MV-4-11 (cell line): ENCODE measurements at places on chromosomes 6 and 20.

DNA sequence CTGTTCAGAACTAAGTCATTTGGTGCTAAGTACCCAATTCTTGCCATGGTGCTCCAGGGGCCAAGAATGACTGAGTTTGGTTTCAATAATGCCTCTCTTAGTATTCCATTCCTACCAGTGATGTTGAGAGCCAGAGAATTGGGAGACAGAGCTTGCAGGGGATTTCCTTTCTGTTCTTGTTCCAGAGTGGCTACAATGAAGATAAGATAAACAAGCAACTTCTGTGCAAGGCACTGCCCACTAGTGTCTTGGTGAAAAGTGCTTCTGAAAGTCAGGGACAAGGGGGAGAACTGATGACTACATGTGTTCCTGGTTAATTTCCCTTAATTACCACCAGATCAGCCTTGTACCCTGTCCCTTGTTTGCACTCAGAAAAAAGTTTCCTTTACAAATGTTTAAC is 421.6 kb downstream of the BCKDHB start:
- no peak for DNase-seq

DNA sequence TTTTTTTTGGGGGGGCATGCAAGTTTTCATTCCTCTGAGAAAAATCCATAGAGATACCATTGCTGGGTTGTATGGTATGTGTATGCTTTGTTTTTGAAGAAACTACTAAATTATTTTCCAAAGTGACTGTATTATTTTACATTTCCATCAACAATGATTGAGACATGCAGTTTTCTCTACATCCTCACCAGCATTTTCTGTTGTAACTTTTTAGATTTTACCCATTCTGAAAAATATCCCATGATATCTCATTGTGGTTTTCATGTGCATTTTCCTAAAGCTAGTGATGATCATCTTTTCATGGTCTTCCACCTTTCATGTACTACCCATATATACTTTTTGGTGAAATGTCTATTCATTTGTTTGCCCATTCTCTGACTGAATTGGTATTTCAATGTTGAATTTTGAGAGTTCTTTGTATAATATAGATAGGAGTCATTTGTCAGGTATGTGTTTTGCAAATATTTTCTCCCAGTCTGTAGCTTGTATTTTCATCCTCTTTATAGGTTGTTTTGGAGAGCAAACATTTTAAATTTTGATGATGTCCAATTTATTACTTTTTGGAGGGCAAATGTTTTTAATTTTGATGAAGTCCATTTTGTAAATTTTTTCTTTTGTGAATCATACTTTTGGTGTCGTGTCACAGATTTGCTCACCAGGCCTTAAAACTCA is 827.5 kb upstream of the CITED2 start:
- no peak for DNase-seq

- no peak for DNase-seq
These were observed 11.1 kb downstream of the ADTRP start for GRCh38 chr6:11767458-11767857.

DNA sequence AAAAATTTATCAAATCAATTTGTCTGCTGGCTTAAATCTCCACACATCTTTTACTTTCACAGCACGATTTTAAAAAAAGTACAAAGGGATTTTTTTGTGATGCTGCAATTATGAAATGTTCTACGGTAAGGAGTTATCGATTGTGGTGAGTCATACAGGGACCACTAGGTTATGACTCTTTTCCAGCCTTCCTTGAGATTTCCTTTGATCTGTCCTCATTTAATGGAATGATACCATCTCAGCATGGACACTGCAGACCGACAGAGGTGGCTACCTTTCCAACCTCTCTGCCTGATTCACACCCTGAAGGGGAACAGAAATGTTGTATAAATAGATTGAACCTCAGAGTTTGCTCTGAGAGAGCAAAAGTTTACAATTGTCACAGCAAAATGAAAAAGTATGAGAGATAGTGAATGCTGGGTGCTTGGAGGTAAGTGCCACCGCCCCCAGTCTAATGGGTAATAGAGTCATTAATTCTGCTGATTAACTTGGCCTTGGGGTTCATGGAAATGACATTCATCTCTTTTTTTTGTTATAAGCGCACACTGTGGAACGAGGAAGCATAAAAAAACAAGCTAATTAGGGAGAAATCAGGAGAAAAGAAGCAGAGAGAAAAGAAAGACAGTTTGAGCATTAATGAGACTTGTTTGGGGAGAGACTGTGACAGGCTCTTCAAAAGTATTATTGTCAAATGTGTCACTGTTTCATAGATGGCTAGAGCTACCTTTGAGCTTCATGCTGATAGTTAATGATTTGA is 306.0 kb downstream of the RNF144B start:
- DNase-seq = no peak

DNA sequence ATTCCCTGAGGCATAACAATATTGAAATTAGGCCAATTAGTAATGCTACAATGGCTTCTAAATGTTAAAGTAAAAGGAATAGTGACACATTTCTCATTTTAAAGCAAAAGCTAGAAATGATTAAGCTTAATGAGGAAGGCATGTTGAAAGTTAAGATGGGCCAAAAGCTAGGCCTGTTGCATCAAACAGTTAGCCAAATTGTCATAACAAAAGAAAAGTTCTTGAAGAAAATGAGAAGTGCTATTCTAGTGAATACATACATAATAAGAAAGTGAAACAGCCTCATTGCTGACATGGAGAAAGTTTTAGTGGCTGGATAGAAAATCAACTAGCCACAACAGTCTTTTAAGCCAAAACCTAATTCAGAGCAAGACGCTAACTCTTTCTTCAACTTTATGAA is 12.9 kb downstream of the OR2A4 start:
- peak; percentile 85 for DNase-seq

GRCh38 chr6:40668203-40668602 is 81.0 kb upstream of the LRFN2 start:
- DNase-seq = no peak

DNA sequence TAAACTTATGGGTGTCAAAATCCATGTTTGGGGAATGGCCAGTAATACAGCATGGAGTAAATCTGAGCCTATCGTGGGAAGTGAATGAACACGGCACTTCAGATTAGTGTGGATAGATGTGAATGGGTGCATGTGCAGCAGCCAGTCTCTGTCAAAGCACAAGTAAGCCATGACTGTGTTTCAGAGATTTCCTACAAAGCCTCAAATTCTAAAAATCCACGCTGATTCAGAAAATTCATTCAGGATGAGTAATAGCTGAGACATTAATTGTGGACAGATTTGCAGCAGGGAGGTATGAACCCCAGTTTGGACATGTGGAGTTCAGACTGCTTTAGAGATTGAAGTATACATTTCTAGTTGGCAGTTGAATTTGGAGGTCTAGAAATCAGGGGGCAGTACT is 115.1 kb downstream of the QKI start:
- no peak for DNase-seq

DNA sequence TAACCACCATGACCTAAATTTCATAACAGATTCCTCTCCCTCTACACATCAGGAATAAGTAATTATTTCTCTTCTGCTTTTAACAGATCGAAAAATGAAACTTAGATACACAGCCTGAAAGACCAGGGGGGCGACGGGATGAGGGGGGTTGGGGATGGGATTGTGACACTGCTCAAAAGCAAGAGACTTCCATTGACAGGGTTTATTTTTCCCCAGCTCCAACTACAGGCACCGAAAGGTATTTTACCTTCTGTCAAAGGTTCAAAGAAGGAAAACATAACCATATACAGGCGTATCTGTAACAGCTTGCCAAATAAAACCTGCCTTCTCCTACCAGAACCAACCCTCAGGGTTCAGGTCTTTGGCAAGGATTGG is 1.3 kb downstream of the EPHA7 start:
- no peak for DNase-seq

DNA sequence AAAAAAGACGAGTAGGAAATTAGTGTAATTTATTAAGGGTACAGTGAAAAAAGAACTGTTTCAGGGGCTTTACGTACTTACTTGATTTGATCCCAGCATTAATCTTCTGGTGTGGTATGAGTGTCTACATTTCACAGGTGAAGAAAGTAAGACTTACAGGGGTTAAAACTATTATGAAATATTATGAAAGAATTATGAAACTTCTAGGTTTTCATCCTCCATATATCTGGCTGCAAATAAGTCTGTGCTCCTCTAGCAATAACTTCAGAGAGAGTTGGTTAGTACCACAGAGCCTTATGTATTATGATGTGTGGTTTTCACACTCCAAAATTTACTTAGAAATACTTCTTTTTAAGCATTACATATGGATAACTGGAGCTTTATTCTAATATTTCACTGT is 41.9 kb downstream of the ZFAND3 start:
- peak; percentile 13 for DNase-seq

GRCh38 chr6:113511100-113511499 is 346.0 kb upstream of the MARCKS start:
- DNase-seq = no peak

GRCh38 chr6:14310960-14311359 is 193.4 kb downstream of the CD83 start:
- no peak for DNase-seq

DNA sequence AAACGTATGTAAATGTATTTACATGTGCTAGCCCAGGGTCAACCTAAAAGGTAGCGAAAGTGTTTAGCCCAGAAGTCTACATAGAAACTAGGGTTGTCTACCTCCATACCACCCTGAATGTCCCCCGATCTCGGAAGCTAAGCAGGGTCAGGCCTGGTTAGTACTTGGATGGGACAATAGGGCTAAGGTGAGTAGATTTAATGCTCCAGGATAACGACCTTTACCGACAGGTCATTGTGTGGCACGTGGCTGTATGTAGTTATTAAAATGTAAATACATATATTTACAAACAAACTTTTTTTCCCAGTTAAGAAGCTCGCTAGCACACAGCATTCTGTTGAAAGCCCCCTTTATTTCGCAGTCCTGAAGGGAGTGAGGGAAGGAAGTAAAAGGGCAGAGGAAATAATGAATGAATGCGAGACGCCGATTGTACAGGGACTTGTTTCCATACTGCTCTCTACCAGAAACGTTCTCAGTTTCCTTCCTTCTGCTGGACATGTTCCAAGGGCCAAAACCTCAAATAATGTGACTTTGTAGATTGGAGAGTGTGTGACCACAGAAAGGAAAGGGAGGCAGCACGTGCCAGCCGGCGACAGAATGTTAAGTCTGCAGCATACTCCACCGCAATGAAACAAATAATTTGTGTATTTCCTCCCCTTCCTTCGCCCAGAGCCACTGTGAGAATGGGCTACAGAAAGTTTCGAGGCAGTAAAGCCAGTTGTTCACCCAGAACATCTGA is 612 bp downstream of the ADAT2 start:
- DNase-seq = peak; percentile 20
